Left lobe of liver (tissue), 2 donors: ENCODE measurements at places on chromosomes 7 and 10. TPM values are rescaled to one million over a fixed set of nuclear protein-coding genes. Genes with fewer than 3 reads are reported as not detected.

The OR2A7 gene
- 1.9 TPM for total RNA-seq

DNA sequence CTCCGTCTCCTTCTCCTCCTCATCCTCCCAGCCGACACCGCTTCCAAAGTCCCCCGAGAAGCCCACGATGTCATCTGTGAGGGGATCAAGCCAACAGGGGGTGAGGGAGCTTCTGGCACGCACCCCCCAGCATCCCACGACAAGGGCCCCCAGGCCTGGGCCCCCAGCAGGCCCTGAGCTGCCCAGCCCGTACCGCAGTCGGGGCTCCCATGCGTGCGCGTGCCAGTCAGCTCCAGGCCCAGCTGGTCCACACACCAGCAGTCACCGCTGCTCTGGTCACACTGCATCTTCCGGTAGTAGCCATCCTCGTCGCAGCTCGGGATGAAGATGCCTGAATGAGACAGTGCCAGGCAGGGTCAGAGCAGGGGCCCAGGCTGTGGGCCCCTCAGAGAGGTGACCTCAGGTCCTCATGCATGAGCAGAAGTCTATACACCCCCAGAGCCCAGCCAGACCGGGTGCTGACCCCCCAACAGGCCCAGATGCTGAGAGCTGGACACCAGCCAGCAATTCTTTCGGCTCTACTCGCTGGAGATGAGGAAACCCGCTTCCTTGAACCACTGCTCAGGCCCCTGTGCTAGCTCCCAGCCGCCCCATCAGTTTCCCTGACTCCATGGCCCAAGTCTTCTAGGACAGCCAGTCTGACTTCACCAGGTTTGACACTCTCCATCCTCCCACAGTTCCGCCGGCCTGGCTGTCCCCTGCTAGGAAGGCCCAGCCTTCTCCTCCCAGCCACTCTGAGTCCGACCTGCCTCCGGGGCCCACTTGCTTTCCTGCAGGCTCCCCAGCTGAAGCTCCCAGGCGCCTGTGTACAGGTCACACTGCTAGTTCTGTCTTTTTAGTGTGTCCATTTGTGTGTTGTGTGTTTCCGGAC lies 25.3 kb downstream of the SPOCK2 start:
- DNase-seq = no peak

GRCh38 chr7:11449316-11449715 lies 382.7 kb downstream of the THSD7A start:
- no peak for DNase-seq

- peak; percentile 48 for DNase-seq
Observed at GRCh38 chr10:88131511-88132139, 268.2 kb downstream of the PTEN start.

DNA sequence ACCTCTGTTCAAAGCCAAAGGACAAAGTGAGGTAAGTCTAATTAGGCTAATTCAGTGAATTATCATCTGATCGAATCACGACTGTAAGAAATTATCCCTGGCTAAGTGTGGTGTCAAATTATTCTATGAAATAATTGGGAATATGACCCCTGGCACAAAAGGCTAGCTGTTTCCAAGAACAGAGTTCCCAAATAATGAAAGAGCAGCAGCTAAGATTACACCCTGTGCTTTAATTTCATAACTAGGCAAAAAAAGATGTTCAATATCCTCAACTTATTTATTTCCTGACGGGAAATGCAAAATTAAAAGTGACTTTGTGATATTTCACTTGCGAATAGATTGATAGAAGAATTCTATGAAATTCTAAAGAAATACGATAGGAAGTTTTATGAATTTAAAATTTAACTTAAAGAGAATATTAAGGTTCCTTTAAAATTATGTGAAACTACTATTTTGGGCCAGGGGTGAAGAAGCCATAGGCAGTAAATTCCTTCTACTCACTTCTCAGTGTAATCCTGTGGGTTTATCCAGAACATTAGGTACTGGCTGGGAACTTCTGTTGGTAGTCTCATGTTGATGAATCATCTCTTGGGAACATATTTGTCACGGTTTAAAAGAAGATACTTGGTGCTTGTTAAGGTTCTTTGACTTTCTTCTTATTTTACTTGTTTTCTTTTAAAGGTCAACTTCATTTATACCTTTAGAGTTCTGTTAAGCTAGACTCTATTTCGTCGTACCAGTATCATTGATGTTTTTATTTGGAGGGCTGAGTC lies 148.5 kb downstream of the POLR1F start:
- no peak for DNase-seq

DNA sequence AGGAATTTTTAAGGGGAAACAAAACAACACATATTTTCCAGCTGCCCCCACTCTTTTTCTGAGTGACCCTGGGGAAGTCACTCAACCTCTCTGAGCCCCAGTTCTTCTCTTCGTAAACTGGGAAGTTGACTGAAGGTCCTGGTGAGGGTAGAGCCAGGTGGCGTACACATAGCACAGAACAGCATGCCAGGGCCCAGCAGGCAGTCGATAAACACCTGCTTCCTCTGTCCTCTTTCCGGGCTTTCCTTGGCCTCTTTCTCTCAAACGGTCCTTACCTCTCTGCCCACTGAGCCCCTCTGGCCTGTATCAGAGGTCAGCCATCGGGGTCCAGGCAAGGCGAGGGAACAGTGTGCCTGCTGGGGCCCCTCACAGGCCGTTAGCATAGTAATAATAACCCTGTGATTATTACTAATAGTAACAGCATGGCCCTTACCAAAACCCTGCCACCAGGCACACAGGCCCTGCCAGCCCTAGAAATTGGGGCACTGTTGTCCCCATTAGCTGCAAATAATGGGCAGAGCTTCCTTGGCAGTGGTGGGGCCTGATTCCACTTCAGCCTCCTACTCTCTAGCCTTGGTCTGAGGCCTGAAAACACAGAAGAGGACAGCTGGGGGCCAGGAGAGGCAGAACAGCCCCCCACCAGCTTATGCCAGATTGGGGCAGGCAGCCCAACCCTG lies 37.3 kb upstream of the SLC29A3 start:
- no peak for DNase-seq
